COR-L47 (cell line): ENCODE measurements at places on chromosomes 16 and 17.
A peak's percentile ranks its signal among the peaks of the same experiment; 100 is the strongest.

- DNase-seq = no peak
Observed at GRCh38 chr17:43324205-43324893, 74.4 kb upstream of the ARL4D start.

DNA sequence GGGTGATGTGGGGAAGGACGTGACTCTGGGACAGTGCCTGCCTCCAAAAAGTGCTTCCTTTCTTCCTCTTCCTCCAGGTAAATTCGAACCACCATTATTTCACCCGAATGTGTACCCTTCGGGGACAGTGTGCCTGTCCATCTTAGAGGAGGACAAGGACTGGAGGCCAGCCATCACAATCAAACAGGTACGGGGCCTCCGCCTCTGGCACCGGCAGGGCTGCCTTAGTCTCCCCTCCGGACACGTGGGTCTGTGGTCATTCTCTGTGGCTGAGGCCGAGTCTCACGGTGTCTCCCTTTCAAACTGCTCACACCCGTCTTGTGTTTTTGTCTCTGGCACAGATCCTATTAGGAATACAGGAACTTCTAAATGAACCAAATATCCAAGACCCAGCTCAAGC, 10.7 kb downstream of the UBE2I start:
- no peak for DNase-seq

DNA sequence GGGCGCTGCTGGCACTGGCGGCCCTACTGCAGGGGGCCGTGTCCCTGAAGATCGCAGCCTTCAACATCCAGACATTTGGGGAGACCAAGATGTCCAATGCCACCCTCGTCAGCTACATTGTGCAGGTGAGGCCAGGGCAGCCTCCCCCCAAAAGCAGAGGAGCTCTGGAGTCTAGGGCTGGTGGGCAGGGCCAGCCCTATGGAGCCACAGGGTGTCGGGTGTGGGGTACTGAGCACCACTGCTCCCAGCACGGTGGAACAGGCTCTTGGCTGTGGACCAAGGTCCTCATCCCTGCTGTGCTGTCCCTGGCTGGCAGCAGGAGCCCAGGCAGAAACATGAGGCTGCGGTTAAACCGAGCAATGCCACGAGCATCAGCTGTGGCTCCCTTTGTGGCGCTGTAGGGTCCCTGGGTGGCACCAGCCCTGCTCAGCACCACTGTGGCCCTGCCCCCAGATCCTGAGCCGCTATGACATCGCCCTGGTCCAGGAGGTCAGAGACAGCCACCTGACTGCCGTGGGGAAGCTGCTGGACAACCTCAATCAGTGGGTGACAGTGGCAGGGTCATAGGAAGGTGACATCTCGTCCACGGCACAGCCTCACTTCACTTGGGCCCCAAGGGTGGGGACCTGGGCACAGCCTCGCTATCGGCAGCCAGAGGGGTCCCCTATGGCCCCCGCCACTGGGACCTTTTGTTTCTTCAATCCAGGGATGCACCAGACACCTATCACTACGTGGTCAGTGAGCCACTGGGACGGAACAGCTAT, 1.1 kb downstream of the DNASE1 start:
- no peak for DNase-seq

GRCh38 chr16:82264756-82265155, 94.7 kb upstream of the MPHOSPH6 start:
- DNase-seq = no peak

- DNase-seq = no peak
Observed at GRCh38 chr17:16374146-16374938, 6.5 kb upstream of the UBB start.

GRCh38 chr16:77732241-77732946, 10.1 kb downstream of the NUDT7 start:
- DNase-seq = no peak

- peak; percentile 31 for DNase-seq
Observed at GRCh38 chr17:48181653-48182052, 74.1 kb downstream of the SNX11 start.

DNA sequence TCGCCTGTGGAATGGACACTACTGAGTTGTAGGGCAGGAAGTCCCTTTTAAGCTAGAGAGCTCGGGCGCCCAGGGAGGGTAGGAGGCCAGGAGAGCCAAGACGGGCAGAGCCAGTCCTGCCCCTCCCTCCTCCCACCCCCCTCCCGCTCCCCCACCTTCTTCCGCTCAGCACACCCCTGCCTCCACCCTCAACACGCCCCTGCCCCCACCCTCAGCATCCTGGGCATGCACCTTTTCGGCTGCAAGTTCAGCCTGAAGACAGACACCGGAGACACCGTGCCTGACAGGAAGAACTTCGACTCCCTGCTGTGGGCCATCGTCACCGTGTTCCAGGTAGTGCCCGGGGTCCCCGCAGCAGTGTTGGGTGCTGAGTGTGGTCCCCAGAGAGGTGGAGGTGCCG, 18.3 kb downstream of the TPSG1 start:
- no peak for DNase-seq

DNA sequence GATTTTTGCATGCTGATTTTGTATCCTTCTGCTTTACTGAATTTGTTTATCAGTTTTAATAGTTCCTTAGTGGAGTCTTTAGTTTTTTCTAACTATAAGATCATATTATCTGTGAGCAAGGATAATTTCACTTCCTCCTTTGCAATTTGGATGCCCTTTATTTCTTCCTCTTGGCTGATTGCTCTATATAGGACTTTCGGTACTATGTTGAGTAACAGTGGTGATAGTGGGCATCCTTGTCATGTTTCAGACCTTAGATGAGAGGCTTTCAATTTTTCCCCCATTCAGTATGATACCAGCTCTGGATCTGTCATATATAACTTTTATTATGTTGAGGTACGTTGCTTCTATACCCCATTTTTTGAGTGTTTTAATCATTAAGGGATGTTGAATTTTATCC, 224.5 kb upstream of the CNTNAP4 start:
- DNase-seq = no peak

GRCh38 chr16:75679366-75679765, 2.6 kb upstream of the CPHXL2 start:
- DNase-seq = no peak

GRCh38 chr16:11546608-11547061, 40.1 kb downstream of the LITAF start:
- no peak for DNase-seq

- DNase-seq = no peak
Observed at GRCh38 chr16:78375055-78375679, 275.7 kb downstream of the WWOX start.

- no peak for DNase-seq
Observed at GRCh38 chr17:66507103-66507923, 204.9 kb downstream of the PRKCA start.

GRCh38 chr16:88539261-88539651, 30.9 kb upstream of the ZC3H18 start:
- DNase-seq = no peak

- no peak for DNase-seq
Observed at GRCh38 chr16:29231244-29231643, 175.3 kb downstream of the NPIPB11 start.

DNA sequence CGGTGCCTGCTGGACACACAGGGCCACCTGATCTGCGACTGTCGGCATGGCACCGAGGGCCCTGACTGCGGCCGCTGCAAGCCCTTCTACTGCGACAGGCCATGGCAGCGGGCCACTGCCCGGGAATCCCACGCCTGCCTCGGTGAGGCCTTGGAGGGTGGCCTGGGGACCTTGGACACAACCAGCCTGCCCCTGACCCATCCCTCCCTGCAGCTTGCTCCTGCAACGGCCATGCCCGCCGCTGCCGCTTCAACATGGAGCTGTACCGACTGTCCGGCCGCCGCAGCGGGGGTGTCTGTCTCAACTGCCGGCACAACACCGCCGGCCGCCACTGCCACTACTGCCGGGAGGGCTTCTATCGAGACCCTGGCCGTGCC, 1.4 kb downstream of the NTN3 start:
- DNase-seq = no peak

- no peak for DNase-seq
Observed at GRCh38 chr17:76266244-76266938, 1.2 kb downstream of the UBALD2 start.
